Putamen (tissue), 1 donor: ENCODE measurements at places on chromosomes 12 and 14.

- no peak for DNase-seq
Measured at GRCh38 chr14:98754343-98755020, 517.5 kb downstream of the BCL11B start.

DNA sequence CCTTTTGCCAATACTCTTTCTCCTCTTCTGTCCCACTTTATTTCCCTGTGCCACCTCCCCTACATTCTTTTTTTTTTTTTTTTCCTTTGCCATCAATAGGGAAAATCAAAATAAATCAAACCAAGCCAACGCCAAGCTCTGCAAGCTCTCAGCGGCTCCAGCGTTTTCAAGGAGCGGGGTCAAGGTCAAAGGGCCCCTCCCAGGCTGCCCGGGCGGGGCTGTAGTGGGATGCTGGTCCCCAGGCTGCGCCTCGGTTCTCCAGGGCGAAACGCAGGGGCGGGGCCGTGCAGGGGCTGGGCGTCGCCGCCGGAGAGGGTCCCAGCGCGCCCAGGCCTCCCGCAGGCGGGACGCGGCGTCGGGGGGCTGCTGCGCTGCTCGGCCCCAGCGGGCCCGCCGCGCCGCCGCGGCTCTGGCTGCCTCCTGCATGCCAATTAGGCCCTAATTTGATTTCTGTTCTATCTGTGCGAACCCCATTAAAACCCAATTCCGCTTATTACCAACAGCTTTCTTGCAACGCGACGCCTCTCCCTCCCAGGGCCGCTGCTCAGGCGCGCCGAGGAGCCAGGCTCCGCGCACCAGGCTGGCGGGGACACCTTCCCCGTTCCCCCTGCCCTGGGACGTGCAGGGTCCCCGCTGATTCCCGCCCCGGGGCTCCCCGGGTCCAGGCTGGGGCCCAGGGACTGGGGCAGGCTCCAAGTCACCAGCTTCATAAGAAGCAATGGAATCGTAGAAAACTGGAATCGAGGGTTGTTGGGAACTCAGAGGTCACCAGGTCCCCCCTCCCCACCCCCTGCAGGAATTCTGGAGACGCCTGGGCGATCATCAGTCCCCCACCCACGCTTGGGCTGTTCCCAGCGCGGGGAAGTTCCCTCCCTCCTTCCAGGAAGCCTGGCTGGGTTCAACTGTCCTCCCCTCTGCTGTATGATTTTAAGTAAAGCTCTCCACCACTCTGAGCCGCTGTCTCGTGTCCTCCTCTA lies 50.7 kb upstream of the MAP1LC3B2 start:
- DNase-seq = no peak

DNA sequence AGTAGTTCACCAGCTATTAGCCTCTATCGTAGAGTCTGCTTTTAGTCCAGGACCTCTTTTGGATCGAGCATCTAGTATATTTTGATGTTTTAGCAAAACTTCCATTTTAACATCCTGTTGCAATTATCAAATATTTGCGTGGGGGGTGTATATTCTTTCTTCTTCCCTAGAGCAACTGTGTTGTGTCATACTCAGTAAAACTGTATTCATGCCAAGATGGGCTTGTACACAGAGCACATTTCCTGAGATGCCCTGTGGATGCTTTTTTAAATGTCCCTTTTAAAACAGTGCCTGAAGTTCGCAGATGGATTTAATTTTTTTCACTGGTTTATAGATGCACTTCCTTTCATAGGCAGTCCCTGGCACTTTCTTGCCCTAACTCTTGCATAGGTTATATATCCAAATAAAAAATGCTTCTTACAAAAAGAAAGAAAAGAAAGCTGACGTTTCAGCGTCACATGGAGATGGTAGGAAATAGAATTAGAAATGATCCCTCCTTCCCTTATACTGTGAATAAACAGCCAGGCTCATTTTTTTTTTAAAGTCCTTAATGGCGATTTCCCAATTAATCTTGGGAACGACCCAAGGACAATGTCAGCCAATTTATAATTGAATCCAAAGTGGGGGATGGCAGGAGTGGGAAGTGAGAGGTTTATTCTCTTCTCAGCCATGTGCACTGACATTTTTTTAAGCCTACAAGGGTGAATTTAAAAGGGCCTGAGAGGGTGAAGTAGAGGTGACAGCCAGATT lies 247.0 kb downstream of the SLC41A2 start:
- peak; percentile 35 for DNase-seq

- no peak for DNase-seq
Measured at GRCh38 chr12:42742716-42743115, 153.2 kb upstream of the PRICKLE1 start.

GRCh38 chr12:62785941-62786559 lies 148.9 kb downstream of the PPM1H start:
- no peak for DNase-seq

DNA sequence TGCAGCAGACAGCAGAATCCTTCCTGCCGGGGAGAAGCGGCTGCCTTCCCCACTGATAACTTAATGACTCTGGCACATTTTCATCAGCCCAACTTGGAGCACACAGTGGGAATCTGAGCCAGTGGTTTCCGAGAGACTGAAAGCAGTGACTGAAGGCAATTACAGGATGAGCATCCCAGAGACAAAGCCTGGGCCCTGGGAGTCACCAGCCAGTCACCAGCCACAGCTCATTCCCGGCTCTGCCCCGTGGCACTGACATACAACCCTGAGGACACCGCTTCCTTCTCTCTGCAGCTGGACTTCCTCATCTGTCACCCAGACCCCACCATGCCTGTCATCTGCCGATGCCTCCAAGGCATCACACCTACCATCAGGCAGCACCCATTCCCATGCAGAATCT lies 192.3 kb downstream of the DPF3 start:
- no peak for DNase-seq

DNA sequence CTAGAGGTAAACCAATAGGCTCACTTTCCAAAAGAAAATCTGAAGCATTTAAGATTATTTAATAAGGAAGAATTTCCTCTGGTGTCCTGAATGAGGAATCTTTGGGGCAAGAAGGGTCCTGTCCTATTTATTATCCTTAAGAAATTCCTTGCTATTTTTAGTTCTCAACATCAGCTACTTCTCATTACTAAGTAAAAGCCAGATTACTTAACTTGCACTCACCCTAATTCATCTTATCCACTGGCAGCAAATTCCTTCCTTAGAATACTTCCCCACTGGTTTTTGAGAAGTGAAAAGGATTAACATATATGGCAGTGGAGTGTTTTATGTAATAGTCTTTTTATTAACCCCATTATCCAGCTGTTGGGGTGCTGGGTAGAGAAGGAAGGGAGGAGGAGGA lies 767.7 kb downstream of the DIO2 start:
- DNase-seq = no peak

DNA sequence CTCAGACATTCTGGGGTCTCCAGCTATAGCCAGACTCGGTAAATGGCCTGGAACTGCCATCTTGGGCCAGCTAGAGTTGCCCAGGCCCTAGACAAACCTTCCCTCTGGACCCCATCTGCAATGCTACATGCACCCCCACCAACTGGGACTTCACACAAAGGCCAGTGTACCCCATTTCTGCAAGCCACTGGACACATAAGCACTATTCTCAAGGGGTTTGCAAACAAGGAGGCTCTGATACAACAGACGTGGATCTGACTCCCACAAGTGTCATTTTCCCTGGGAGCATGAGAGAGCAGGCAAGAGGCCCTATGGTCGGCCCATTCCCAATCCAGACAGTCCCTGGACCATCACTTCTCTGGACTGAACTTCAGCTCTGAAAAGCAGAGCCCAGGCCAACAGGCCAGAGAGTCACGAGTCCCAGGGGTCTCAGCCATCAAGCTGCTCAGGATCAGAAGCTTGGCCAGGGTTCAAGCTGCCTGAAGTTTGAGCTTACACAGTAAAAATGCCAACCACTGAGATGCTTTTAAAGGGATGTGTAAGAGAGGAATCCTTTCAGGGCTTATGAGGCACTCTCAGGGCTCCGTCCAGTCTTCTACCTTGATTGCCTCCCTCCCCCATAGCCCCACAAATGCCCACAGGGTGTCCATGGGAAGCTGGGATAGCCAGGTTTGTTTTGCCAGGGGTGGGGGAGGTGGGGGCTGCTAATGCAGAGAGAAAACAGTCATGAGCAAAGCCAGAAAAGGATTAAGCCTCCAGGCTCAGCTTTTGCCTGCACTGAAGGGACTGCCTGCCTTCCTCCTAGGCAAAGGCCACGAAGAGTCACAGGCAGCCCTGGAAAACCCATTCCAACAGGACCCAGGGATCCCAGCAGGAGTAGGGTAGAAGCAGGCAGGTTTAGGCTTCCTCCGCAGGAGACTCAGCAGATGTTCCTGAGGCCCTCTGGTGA lies 31.7 kb upstream of the PNMA1 start:
- DNase-seq = no peak

DNA sequence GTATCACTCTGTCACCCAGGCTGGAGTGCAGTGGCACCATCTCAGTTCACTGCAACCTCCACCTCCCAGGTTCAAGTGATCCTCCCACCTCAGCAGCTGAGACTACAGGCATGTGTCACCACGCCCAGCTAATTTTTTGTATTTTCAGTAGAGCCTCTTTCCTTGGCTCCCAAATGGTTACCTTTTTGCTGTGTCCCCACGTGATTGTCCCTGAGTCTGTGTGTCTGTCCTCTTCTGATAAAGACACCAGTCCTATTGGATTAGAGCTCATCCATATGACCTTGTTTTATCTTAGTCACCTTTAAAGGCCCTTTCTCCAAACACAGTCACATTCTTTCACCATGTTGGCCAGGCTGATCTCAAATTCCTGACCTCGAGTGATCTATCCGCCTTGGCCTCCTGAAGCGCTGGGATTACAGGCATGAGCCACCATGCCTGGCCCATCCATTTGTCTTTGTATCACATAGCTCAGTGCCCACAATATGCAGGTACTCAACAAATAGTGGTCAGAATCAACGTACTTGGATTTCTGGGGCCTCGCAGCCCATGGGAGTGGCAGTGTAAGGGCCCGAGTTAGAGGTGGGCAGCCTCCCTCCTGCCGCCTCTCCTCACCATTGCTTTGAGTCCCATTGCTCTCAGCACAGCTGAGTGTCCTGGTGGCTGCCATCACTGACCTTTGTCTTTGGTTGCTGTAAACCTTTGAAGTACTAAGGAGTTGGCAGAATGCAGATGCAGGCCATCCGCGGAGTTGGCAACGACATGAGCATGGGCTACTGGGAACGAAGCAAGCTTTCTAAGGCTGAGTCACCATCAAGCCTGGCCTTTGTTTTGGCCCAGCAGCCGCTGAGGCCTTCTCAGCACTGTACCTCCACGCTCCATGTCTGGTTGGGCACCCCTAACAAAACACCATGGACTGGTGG lies 9.3 kb downstream of the TPCN1 start:
- no peak for DNase-seq

- no peak for DNase-seq
Measured at GRCh38 chr14:66643344-66643743, 135.4 kb downstream of the GPHN start.

DNA sequence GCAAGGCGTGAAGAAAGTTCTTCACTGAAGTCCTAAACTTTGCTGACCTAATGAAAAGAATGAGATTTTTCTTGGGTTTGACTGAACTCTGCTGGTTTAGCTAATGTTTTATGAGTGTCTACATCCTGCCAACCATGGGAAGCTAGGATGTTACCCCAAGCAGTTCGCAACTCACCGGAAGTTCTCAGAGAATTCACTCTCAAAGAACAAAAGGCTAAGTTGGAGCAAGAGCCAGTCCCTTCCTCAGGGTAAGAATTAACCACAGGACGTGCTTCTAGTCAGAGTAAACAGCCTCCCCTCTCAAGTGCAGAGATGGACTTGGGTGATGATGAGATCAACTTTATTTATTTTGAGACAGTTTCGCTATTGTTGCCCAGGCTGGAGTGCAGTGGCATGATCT lies 37.3 kb downstream of the TCHP start:
- DNase-seq = no peak

DNA sequence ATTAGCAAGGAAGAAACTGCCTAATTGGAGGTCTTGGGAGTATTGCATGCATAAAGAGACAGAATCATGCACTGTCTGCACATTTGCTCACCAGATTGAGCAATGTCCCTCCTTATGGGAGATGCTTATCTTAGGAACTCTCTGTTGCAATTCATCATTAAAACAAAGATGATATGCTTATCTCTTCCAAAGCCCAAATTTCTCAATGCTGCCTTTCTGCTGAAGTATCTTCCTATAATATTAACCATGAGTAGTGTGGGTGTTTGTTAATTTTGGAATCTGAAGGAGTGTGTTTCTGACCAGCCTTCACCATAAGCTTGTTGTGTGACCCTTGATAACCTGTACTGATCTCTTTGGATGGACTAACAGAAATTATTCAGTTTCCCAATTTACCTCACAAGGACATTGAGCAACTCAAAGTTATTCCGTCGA lies 1257.6 kb upstream of the FLRT2 start:
- DNase-seq = no peak

DNA sequence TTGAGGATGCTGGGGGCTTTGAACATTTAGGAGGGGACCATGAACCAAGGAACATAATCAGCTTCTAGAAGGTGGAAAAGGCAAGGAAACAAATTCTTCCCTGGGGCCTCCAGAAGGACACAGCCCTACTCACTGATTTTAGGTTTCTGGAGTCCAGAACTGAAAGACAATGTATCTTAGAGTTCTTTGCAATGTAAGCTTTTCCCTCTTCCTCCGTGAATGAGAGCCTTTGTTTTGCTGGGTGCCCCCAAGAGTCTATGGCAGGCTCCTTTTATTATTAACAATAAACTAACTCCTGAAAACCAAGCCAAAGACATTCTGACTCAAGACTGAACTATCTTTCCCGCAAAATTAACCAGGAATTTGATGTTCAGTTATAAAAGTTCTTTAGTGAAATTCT lies 204.1 kb downstream of the STXBP6 start:
- DNase-seq = no peak

DNA sequence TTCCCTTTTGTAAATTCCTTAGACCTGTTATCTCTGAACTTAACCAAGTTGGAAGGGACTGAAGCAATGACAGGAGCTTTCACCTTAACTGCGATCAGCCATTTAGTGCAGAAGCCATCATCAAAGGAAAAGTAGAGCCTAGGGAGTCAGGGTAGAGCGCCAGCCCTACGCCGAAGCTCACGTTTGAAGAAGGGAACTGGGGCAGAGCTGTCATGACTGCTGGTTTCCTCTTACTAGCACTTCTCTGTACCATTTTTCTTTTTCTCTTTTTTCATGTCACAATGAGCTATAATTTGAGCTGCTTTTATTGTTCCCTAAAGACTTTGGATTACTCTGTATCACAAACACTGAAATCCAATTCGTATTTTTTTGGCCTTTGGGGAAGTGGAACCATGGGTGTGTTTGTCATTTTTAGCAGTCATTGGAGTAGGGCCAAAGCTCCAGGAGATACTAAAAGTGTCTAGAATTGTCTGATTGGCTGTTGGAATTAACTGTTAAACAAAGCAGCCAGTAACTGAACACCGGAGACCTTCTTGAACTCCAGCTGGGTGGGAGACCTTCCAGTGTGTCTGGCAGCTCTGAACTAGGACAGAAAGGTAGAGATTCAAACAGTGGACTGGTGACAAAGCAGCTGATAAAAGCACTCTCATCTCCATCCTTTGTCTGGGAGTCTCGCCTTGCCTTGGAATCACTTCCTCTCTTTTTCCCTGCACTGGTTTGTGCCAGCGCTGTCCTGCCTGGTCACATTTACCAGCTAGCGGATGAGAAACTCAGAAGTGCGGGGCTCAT lies 9.1 kb downstream of the MTRFR start:
- no peak for DNase-seq

DNA sequence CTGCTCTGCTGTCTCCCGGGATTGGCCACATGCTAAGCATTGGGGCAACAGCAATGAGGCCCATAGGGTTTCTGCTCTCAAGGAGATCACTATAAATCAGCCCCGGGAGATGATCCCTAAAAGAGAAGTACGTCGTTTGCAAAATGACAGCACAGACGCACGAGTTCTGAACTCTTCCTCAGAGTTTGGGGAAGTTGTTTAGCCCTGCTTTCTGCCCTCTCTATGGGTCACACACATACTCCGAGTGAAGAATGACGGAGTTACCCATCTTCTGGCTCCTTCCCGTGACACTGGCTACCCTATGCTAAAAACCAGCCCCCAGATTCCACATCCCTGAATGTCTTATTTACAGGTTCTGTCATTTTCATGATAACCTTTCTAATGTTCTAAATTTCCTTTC lies 258.0 kb upstream of the PLEKHG7 start:
- DNase-seq = peak; percentile 15
